T-helper 1 cell (primary cell): ENCODE measurements at places on chromosomes 11 and 22.

DNA sequence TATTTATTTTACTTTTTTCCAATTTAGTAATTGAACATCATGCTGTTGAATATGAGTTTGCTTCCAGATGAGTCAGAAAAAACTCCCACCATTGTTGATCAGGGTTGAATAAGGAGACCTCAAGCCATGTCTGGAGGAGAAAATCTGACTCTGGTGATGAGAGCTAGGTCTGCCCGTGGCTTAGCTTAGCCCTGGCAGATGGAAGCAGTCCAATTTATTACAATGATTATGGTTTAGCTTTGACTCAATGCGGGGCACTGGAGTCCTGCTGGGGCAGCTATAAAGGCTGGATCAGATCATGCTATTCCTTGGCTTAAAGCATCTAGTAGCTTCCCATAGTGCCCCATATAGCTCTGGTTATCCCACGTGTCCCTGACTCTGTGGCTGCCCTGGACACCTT, 506.5 kb downstream of the MN1 start:
- DNase-seq, result no peak

- DNase-seq, result no peak
Measured at GRCh38 chr11:128499613-128500253, 87.6 kb downstream of the ETS1 start.

DNA sequence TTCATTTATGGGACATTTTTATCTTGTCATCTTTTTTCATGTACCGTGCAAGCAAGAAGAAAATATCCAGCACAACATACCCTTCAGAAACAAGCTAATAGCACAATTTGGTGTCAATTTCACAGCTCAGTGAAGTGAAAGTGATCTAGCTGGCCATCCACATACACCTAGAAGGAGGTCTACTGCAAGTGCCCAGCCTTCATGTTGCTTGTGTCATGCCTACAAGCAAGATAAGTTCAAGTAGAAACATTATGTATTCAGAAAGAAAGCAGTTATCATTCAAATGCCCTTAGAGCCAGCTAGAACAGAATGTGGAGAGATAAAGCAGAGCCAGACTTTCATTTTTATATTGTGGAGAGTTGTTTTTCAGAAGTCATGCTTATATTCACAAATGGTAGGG, 325.7 kb upstream of the PITPNB start:
- no peak for DNase-seq

GRCh38 chr22:48555606-48556005, 1272.1 kb downstream of the BRD1 start:
- no peak for DNase-seq

DNA sequence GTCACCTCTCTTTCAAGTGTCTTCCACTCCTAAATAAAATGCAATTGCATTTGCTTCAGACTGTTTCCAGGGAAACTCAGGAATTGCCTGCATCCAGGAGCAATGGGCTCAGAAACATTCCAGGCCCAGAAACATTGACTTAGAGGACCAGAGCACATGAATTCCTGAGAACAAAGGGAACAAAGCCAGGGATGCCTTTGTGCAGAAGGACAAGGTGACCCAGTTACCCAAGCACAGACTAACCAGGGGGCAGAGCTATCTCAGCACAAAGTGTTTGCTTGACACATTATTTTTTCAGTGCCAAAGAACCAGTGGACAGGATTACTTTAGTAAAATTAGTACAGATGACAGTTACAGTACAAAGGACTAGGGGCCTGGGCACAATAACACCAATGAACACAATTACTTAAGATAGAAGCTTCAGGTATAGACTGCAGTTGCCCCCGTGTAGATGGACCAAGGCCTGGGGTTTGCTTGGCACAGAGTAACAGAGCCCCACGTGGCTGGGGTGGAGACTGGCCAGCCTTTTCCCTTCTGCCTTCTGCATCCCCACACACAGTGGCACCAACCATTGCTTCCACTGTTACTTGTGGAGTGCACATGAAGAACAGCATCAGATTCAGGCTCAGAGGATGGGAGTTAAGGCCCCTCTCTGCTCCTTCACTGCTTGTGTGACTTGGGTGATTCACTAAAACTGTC, 500.8 kb downstream of the INSC start:
- DNase-seq, result no peak

DNA sequence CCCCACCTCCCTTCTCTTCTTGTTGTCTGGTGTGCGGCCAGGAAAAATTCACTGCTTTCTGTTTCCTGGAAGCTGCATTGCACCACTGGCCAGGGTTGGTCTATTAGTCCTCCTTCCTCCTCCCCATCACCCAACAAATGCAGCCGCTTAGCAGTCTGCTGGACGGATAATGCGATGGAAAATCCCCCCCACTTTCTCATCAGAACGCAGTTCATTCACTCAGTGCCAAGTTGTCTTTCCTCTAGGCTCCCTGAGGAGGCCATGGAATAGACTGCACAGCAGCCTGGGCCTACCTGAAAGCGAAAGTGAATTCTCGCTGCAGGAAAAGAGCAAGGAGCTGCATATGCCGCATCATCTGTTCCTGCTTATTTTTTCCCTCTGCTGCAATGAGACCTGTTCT, 513.6 kb downstream of the METTL15 start:
- DNase-seq, result no peak

DNA sequence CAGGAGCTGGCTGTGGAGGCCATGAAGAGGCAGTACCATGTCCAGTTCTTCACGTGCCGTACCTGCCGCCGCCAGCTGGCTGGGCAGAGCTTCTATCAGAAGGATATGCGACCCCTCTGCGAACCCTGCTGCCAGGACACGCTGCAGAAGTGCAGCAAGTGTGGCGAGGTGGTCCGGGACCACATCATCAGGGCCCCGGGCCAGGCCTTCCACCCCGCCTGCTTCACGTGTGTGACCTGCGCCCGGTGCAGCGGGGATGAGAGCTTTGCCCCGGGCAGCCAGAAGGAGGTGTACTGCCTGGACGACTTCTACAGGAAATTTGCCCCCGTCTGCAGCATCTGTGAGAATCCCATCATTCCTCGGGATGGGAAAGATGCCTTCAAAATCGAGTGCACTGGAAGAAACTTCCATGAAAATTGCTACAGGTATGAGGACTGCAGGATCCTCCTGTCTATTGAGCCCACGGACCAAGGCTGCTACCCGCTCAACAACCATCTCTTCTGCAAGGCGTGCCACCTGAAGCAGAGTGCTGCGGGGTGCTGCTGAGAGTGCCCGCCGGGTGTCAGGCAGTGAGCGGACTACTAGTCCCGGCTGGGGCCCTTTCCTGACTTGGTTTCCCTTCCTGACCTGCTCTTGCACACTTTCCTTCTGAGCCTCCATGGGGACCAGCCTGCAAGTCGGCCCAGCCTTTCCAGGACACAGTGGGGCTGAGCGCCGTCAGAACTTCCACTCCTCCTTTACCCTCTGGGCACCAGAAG, 22.0 kb upstream of the PHF21A start:
- no peak for DNase-seq

GRCh38 chr22:26172389-26172990, 3.2 kb downstream of the SEZ6L start:
- DNase-seq, result peak; percentile 10

GRCh38 chr11:96146765-96147164, 196.2 kb downstream of the MAML2 start:
- no peak for DNase-seq

DNA sequence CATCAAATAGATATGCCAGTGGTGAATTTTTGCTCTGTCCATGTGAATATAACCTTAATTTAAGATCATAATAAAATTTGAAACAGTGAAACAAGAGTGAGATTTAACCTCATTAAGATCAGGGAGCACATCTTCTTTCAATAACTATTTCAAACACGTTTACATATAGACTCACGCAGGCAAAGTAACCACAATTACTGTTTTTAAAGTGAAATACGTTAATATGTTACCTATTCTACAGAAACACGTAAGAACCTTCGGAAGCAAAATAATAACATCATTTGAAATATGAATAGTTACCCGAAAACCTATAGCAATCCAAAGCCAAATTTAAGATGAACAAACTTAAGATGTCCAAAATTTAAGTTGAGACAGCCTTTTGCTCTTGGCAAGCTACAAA, 136.2 kb upstream of the ZC3H12C start:
- DNase-seq, result no peak

DNA sequence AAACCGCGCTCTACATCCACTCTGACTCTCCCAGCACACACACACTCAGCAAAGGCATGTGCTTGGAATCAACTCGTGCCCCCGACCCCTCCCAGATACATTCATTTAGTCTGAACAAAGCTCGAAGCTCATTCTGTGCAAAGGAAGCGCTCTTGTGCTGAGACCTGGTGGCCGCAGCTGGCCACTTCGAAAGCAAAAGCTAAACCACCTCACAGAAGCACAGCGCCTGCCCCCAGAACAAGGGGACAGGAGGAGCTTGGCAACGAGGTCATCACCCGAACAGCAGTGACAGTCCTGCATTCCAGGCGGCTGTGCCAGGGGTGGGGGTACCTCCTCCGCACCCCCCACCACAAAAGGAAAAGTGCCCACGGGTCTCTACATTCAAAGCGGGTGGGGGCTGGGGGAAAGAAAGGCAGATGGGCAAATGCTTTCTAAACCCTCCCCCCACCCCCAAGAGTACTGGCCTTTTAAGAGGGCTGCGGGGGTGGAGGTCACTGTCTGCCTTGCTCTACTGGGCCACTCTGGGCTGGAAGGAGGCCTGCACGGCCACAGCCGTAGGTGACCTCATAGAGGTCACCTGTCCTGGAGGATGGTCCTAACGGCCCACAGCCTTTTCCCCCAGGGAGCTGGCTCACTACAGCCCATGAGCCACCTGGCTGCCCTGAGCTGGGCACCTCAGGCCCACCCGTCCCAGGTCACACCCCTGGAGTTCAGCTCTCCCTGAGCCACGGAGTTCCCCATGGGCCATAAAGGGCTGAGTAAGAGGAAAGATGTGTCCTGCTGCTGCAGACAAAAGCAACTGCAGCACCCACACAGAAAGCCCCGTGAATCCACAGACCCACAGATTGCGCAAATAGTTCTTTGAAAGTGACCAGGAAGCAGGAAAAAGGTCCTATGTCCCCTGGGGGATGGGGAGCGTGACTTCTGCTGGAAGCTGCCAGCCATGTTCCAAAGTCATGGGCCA, 21.3 kb downstream of the CBX7 start:
- no peak for DNase-seq

GRCh38 chr22:45493286-45493771, 9.4 kb upstream of the FBLN1 start:
- no peak for DNase-seq

DNA sequence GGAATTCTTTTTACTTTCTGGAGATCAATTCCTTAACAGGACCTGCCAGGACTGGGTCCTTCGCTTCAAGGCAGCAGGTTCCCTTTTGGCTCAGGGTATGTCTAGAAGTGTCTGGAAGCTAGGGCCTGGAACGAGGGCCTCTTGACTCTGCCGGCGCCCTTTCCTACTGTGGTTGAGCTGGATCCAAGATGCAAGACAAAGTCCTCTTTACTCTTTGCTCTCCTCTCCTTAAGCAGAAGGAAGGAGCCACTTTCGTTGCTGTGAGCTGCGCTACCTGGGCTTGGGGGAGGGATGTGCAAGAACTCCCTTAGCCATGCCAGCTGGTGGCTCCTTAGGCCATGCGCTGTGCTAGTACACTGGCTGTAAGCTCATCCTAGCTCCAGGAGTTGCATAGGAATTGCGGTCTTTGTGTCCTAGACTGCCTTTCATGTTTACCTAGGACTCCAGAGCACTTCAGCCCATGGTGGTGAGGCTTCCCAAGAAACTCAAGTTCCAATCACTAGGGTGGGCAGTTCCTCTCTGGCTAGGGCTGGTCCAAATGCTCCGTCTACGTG, 18.1 kb downstream of the GLB1L2 start:
- DNase-seq, result no peak

GRCh38 chr11:44804449-44805437, 78.0 kb downstream of the TSPAN18 start:
- no peak for DNase-seq

DNA sequence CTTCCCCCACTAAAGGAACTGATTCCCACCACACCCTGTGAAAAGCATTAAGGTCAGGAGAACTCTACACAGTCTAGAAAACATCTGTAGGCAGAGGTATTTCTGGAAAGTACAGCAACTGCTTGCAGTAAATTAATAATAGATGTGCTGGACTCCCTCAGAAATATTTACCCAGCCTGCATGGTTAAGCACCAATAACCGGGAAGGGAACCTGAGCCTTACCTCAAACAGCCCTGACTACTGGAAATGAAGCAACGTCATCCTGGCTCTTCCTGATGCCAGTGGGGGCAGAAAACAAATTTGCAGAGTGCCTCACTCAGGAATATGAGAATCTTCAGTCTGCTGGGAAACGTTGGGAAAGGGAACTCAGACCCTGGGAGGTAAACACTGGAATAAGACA, 318.1 kb downstream of the TENM4 start:
- no peak for DNase-seq

GRCh38 chr22:48369789-48370507, 1457.7 kb downstream of the BRD1 start:
- DNase-seq, result no peak

GRCh38 chr11:129414144-129414872, 38.7 kb downstream of the BARX2 start:
- DNase-seq, result no peak

GRCh38 chr11:67376873-67377808, 3.7 kb upstream of the CLCF1 start:
- no peak for DNase-seq

GRCh38 chr11:102630598-102631448, 5.7 kb upstream of the MMP20 start:
- no peak for DNase-seq

DNA sequence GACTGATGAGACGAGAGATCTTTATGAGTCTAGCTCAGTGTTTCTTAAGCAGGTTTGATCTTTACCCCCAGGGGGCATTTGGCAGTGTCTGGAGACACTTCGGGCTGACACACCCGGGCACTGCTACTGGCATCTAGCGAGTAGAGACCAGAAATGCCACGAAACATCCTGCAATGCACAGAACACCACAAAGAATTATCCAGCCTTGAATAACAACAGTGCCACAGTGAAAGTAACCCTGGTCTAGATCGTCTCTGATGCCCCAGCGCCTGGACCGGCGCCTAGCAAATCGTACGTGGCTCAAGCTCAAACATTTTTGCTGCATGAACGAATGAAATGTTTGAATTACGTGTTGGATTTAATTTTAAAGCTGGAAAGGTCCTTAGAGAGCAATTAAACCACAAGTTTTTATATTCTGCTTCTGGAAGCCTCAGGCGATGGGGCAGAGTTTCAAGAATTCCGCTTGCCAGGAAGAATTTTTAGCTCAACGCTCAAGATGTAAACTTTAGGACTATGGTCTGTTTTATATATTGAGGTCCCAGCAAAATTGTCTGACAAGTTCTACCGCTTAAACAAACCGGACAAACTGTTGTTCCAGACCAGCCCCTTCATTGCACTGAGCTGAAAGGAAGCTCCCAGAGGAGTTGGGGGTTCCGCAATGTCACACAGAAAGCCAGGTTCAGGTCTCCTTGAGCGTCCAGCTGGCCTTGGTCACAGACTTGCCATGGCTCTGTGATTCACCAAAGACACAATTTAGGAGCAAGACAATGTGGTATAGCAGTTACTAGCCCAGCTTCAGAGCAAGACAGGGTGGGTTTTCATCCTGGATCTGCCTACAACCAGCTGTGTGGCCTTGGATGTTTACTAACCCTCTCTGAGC, 44.2 kb upstream of the SMTN start:
- no peak for DNase-seq

GRCh38 chr22:42608823-42609361, 5.8 kb downstream of the POLDIP3 start:
- no peak for DNase-seq
